ENCODE measurements at places on chromosomes 1 and 21.
A peak's percentile ranks its signal among the peaks of the same experiment; 100 is the strongest.

DNA sequence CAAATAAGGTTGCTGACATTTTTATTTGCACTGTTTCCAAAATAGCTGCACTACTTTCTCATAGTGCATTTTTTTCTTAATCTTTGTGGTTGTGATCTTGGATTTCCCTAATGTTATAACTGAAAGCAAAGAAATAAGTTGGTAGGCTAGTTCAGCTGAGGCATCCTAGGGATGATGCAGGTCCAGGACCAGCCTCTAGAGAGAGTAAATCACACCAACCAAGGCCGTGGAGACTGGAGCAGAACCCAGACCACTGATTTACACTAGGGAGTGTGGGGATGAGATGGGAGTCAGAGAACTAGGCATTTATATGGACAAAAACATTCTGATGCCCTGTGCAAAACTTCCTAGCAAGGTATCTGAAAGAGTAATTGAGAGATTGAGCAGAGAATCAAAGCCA lies 104.5 kb downstream of the URB2 start:
- no peak for DNase-seq

DNA sequence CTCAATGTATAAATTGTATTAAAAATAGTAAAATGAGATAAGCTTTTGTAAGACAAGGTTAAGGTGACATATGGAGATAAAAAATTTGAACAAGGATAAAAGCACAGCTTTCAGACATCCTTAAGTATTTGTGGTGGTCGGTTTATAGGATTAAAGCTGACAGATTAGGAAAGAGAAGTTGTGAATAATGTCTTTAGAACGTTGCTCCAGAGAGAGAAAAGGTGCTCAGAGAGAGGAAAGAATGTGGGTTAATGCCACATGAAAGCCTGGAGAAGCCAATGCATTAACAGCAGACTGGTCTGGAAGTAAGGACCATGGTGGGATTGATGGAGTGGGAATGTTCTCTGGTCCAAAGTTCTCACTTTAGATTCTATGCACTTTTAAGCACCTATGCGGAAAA lies 44.8 kb downstream of the ATP6V1G3 start:
- DNase-seq = no peak

DNA sequence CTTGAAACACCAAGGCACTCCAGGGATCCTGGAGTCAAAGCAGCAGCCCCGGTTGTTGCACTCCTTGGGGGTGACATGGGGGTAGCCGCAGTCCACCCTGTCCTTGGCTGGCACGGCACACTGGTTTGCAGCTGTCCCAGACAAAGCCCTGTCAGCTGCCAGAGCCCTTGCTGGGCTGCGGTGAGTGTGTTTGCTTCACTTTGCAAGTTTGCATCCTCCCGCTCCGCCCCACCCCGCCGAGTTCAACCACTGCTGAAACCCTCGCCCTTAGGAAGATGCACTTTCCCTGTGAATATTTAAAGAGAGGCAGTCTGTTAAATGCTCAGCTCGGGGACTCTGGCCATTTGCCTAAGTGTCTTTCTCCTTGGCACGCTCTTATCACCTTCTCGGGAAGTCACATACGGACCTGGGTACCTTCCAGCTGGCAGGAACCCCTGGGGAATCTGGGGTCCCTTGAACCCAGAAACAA lies 1.7 kb downstream of the TFF3 start:
- peak; percentile 66 for DNase-seq

GRCh38 chr1:21212126-21212525 lies 35.4 kb upstream of the EIF4G3 start:
- DNase-seq = no peak

DNA sequence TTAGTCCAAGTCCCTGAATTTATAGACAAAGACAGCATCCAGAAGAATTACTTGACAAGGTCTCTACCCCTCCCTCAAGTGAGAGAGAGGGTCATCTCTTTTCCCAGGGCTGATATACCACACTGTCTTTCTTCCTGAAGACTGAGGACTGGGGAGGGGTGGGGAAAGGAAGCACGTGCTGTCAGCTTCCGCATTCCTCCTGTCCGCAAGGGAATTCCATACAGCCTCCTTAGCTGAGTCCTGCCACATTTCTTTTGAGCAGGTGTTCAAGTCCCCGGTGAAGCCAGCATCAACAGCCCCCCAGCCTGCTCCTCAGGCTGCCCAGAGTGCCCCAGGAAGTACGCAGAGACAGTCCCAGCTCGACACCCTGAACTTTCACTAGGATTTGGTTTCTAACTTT lies 34.2 kb downstream of the PCAT6 start:
- DNase-seq = no peak

- DNase-seq = no peak
These were observed 156.5 kb downstream of the CAMTA1 start for GRCh38 chr1:6941786-6942185.

- no peak for DNase-seq
These were observed 26.6 kb downstream of the DOP1B start for GRCh38 chr21:36183144-36183795.

- no peak for DNase-seq
These were observed 2.5 kb upstream of the F3 start for GRCh38 chr1:94543893-94544635.

GRCh38 chr1:67883069-67883468 lies 49.8 kb upstream of the GNG12 start:
- no peak for DNase-seq

- DNase-seq = no peak
These were observed 180.7 kb downstream of the ZC3H11B start for GRCh38 chr1:219432191-219432606.

GRCh38 chr21:20647607-20648006 lies 350.6 kb upstream of the NCAM2 start:
- no peak for DNase-seq

- no peak for DNase-seq
These were observed 366.8 kb upstream of the DPYD start for GRCh38 chr1:98287626-98288025.

DNA sequence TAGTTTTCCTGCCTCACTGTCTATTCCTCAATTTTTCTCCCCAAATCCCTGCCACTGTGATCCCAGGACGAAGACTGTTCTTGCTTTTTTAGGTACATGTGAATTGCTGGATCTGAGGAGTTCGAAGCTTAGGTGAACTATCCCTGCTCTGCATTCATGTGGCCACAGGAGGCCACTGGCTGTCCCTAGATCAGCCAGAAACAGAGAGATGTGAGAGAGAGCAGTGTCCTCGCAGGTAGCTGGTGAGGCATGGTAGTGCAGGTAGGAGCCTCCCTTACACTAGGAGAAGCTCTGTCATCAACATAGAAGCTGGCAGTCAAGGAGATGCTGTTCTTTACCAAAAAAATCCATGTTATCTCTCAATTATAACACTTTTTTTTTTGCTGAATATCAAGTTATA lies 71.5 kb downstream of the USP24 start:
- no peak for DNase-seq

- no peak for DNase-seq
These were observed 334 bp upstream of the SARS1 start for GRCh38 chr1:109213345-109213823.

DNA sequence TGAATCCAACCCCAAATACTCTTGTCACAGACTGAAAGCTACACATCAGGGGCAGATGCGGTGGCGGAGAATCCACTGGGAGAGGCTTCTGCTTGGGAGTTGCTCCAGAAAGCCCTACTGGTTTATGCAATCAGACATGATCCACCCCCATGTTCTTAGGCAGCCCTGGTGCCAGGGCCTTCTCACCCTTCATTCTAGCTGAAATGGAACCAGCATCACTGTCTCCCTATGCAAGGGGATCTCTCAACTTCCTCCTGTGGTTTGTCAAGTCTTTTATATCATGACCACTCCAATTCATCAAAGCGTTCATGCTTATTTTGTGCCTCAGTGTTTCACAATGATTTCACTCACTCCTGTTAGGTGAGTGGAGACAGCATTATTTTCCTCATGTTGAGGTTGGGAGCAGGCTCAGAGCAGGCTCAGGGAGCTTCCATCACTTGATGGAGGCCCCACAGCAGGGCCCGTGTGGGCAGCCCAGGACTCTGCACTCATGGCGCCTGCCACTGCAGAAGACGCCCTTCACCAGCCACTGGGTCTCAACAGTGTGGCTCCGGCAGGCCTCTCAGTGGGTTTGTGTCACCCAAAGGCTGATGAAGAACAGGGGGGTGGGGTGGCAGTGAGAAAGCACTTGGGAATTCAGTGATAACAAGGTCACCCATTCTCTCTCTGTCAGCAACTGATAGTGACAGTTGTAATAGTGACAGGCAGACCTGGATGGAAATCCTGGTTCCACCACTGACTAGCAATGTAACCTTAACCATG lies 67.1 kb downstream of the CD58 start:
- no peak for DNase-seq

GRCh38 chr1:7363450-7363849 lies 407.6 kb upstream of the VAMP3 start:
- no peak for DNase-seq

DNA sequence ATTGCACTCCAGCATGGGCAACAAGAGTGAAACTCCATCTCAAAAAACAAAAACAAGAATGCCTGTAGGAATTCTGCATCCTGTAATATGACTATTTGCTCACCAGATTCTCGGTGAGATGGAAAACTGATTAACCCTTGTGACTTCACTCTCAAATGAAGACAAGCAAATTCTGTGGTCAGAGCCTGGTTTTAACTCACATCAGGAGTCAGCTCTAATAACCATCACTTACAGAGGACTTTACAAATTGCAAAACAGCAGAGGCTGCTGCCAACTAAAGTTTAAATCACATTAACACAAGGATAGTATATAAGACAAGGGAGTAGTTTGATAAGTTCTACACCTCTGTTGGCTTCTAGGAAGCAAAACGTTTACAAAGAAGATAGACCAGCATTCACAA lies 35.7 kb upstream of the FAM163A start:
- DNase-seq = no peak

- no peak for DNase-seq
These were observed 11.8 kb upstream of the KIAA0040 start for GRCh38 chr1:175204330-175204729.

- no peak for DNase-seq
These were observed 124.1 kb downstream of the XCL2 start for GRCh38 chr1:168419736-168420135.

GRCh38 chr1:209585197-209585596 lies 1.7 kb downstream of the CAMK1G start:
- no peak for DNase-seq

- peak; percentile 63 for DNase-seq
These were observed 100.7 kb upstream of the SPATA6 start for GRCh38 chr1:48572646-48573258.

DNA sequence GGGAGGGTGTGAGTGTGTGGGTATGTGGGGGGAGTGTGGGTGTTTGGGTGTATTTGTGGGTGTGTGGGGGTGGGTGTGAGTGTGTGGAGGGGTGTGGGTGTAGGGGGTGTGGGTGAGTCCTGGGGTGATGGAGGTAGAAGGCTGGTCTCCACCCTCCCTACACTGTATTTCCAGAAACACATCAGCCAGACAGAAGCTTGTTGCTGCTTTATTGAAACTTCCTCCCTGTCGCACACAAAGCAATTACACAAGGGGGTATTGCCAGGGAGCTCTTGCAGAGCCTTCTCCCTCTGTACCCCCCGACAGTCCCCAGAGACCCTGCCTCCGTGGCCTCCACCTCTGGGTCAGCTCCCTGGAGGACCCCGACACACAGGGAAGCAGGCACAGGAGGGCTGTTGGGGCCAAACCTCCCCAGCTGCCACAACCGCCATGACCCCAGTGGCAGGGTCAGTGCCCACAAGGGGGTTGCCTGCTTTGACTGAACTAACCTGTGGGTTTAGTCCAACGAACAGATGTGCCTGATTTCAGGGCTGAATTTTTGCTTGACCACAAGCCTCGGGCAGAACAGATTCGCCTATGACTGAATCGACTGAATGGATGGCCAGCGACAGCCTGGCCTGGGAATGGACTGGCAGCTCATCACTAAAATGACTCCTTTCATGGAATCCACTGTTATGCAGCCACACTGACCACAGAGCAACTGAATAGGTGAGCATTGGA lies 9.1 kb upstream of the MATN1 start:
- no peak for DNase-seq

GRCh38 chr1:114322734-114323133 lies 169.1 kb upstream of the SYT6 start:
- DNase-seq = no peak

DNA sequence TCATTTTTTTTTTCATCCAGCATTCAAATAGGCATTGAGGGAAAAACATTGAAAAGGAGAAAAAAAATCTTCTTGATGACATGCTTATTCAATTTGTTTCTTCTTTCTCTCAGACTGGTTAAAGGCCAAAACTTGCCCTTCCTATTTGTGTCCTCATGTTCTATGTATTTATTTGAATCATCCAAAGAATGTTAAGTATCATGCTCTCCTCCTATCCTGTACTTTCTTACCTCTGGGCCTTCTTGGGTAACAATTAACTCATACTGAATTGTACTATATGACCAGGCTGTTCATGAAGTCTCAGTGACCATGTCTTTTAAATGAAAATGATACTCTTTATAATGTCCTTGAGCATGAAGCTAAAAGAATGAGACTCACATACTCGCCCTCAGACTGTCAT lies 36.5 kb upstream of the DENND1B start:
- no peak for DNase-seq

GRCh38 chr1:82317671-82318070 lies 516.9 kb downstream of the ADGRL2 start:
- no peak for DNase-seq

DNA sequence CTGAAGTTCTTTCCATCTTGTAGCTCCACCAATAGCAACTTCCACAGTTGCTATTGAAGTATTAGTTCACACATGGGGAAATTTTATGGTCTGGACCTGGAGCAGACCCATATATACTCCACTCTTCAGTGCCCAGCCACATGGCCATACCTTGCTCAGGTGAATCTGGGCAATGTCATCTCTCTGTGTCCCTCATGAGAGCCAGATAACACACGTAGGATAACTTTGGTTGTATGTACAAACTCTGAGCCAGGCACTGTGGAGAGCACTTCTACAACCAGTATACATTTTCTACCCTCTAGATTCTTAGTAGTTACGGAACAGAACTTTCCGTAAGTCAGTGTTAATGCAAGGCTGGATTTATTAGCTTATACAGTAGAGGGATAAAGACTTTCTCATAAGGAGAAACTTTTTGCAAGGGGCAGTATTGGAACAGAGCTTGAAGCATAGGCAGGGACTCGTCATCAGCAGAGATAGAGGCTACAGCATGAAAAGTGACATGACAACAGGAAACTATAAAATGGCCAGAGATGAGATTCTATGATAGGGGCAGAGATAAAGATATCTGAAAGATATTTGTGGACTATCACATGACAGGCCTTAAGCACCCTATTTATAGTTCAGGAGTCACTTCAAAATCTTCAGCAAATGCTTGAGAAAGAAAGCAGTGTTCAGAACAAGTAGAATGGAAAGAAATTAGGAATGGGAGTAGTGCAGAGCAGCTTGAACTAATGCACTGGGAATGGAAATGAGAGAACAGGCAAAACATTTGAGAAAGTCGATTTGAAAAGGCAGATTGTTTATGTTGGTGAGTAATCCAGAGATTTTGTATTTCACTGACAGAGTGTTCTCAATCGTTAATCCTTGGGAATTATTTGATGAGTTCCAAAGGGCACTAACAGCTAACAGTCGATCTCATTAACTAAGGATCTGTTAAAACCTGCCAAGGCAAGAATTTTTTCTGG lies 481.8 kb downstream of the USP25 start:
- DNase-seq = no peak

- DNase-seq = peak; percentile 38
These were observed 52.0 kb downstream of the CD2 start for GRCh38 chr1:116806245-116806644.

GRCh38 chr1:100076744-100077143 lies 56.0 kb downstream of the SASS6 start:
- no peak for DNase-seq

- DNase-seq = no peak
These were observed 49.9 kb upstream of the KCNH1 start for GRCh38 chr1:211183747-211184313.

GRCh38 chr1:47703156-47703825 lies 265.4 kb downstream of the FOXD2 start:
- DNase-seq = no peak

- peak; percentile 60 for DNase-seq
These were observed 33.6 kb upstream of the FHAD1 start for GRCh38 chr1:15213341-15213821.
